ENCODE measurements at places on chromosomes 12 and 14.

GRCh38 chr12:131854861-131855476, 26.8 kb downstream of the MMP17 start:
- DNase-seq: no peak

DNA sequence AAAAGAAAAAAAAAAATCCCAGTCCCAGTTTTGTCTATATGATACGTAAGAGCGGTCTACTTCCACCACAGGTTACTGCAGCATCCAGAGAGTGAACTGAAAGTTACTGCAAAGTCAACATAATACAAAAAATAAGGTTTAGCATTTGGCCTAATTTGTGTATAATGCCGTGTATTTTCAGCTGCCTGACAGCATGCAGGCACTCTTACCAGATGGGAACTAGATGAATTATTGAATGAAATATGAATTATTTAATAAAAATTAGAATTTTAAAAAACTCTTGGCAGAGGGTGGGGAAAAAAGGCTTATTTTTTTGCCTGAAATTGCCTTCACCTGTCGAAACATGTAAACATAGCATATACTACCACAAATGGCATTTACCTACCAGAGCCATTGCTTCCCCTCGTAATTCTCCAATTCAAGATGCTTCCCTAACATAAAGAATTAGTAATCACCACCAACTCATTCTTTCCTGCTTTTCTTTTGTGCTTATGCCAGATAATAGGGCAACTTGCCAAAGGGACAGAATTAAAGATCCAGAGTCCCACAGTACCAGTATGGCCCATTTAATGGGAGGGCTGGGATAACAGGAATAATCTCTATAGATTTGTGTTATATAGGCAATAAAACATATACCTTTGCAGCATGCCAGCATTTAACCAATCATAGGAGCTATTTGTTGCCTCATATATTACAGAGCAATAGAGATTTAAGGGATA, 31.1 kb downstream of the ATF7 start:
- DNase-seq: no peak

DNA sequence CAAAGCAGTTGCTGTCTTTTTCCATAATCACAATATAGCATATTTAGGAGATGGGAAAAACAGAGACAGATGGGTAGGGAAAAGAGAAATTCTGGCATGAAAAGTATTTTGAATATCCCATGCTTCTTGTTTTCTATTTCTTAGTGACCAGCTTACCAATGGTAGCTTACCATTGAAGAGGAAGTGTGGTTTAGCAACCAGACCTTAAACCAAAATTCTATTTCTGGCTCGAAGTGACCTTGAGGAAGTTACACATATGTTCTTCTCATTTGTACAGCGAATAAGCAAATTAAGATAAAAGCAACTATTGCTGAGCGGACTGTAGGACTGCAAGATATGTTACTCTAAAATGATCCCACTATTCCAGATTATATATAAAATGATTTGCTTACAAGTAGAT, 82.9 kb downstream of the FGD4 start:
- DNase-seq: no peak

DNA sequence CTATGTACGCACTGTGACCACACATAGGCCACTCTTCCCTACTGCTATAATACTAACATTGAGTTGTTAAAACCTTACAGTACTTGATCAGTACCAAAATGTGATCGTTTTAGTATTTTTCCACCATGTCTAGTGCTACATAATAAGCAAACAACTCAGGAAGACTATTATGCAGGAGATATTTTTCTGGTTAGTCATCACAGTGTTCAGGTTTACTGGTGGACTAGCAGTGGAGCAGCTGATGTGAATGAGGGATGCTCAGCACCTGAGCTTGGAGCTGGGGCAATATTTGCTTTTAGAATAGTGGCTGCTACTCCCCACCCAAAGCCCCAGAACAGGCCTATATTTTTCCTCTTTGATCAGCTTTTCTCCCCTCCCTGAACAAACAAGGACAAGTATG, 513.1 kb downstream of the KCNH5 start:
- no peak for DNase-seq

DNA sequence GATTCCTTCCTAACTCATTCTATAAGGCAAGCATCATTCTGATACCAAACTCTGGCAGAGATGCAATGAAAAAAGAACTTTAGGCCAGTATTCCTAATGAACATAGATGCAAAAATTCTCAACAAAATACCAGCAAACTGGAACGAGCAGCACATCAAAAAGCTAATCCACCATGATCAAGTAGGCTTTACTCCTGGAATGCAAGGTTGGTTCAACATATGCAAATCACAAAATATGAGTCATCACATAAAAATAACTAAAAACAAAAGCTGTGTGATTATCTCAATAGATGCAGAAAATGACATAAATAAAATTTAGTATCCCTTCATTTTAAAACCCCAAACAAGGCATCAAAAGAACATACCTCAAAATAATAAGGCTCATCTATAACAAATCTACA, 98.9 kb downstream of the ACSS3 start:
- no peak for DNase-seq

GRCh38 chr14:95319312-95320077, at the start of gene CLMN:
Gene CLMN (minus strand): TSS chr14:95319908. CDS start chr14:95319792, 116 bp downstream.
- peak; percentile 44 for DNase-seq

DNA sequence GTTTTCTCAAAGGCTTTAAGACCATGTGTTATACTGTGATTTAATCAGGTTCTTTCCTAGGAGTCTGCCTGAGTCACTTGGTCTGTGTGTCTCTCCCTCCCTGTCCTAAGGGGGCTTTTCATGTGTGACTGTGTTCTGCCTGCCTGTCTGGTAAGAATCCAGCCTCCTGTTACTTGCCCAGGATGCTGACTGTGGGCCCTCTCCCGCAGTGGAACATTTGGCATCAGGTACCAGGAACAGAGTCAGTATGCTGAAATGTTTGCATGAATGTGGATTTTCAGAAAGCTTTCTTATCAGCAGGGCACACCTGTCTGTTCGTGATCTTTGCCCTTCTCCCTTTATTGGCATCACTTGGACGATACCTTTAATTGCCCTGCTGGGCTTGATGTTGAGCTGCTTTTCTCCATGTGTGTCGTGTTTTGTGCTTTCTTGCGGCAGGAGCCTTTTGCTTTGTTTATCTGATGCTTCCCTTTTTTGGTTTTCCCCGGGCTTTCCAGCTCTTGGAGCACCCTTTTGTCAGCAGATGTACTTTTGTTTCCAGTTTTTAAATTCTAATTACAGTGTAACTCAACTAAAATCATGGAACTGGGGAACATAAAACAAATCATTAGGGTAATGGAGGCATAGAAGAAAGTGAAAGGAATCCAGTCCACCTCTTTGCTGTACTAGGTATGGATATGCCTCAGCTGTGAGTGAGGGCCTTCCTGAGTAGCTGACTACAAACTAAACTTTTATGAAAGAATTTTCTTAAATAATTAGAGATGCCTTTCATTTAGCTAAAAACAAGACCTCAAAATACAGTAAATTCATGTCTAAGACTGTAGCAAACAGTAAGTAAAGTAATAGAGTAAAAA, 72.5 kb downstream of the TRAF3 start:
- DNase-seq: no peak

GRCh38 chr14:52439476-52439875, 112.8 kb downstream of the TXNDC16 start:
- DNase-seq: no peak

- no peak for DNase-seq
Measured at GRCh38 chr12:32116897-32117296, 10.2 kb downstream of the BICD1 start.

GRCh38 chr14:45610318-45610717, 357.3 kb upstream of the MIS18BP1 start:
- DNase-seq: no peak

- DNase-seq: peak; percentile 72
Measured at GRCh38 chr12:92745856-92746550, 43.2 kb downstream of the PLEKHG7 start.

DNA sequence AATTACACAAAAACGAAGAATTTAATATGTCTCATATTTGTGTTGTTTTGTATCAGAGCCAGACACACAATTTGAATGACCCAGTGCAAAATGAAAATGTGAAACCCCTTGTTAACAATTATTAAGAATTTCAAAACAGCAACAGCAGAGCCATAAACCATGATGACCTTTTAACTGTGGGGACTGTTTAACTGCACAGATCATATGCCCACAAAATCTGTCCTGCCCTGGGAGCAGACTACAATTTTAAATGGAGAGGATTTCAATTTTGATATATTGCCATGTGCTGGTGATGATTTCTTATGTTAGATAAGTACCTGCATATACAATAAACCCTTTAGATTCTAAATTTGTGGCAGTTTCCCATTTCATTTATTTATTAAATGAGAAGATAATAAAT, 455.5 kb upstream of the MGAT4C start:
- DNase-seq: no peak

- DNase-seq: no peak
Measured at GRCh38 chr12:57133013-57133569, 4.8 kb downstream of the LRP1 start.

DNA sequence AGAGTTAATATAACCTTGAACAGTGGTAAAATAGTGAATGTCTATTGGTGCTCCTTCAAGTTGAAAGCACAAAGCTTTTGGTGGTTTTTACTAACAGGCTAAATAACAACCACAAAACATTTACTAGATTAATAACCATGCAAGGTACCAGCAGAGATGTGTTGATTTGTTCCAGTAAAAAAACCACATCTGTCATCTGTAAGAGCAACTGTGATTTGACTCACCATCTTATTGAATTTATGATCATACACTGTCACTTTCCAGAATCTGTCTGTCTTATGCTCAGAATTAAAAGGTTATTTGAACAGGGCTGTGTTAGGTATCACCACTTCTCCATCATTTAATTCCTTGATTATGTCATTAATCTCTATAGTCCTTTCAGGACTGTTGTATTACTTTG, 107.0 kb upstream of the PTHLH start:
- no peak for DNase-seq

DNA sequence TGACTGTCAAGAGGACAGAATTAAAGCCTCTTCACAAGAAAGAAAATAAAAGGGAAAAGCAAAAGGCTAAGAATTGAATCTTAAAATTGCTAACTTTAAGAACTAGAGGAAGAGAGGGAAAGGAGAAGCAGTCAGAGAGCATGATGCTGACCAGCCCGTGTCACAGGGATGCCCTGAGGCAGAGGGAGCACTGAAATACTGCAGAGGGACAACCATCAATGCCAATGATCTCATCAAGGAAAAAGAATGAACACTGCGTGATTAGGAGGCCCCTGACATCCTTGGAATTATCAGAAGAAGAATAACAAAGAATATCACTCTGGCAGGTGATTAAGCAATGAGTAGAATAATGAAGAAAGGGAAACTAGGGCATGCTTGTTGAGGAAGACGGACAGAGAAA, 252.2 kb upstream of the GRIP1 start:
- no peak for DNase-seq

Data from A549 (cell line).